ENCODE measurements at places on chromosomes 5 and 9.

GRCh38 chr5:176360894-176361436 is 599 bp downstream of the KIAA1191 start:
- peak; percentile 20 for DNase-seq

DNA sequence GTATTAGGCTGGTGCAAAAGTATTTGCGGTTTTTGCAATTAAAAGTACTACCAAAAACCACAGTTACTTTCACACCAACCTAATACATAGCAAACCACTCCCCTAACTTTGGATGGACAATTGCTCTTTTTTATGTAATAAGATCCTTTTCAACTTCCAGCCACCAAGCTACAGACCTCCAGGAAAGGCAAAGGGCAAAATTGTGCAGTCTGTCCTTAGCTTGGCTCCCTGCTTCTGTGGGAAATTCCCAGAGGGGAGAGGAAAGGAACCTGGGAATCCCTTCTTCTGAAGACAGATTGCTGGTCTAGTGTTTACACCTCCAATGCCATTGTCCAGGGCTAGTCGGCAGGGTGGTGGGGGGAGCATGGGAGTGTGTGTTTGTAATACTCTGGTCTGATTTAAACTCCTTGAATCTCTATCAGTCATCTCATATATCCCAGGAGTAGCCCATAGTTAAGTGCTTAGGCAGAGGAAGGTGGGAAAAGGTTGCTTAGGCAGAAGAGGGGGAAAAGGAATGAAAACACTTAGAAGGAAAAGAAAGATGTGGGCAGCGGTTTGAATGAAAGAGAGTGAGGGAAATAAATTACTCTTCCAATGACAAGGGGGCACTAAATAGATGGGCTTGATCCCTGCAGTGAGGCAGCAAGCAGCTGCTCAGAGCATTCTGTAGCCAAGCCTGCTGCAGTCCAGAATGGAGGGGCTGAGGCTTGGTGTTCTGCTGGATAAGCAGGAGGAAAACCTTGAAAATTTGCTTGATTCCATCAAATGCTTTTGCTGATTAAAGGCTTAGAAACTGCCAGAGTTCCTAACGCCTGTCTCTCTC is 86.9 kb upstream of the MAP1B start:
- DNase-seq = no peak

- DNase-seq = no peak
Observed at GRCh38 chr5:105413406-105413990, 1850.9 kb upstream of the NUDT12 start.

GRCh38 chr5:162128117-162128516 is 60.5 kb downstream of the GABRG2 start:
- no peak for DNase-seq

DNA sequence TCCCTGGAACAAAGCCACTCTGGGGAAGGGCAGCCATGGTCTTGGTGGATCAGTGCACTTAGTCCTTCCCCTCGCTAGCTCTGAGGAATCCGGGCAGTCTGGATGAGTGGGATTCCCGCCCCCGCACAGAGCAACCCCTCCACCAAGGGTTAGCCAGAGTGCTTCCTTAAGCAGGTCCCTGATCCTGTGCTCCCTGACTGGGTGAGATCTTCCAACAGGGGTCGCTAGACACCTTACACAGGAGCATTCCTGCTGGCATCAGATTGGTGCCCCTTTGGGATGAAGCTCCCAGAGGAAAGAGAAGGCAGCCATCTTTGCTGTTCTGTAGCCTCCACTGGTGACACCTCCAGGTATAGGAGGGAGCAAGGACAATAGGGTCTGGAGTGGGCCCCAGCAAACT is 228.8 kb downstream of the AP3B1 start:
- DNase-seq = no peak

Measured in choroid plexus epithelial cell (primary cell).